ENCODE measurements at places on chromosomes 12 and 14. TPM values are rescaled to one million over a fixed set of nuclear protein-coding genes. Genes with fewer than 3 reads are reported as not detected.

- H3K36me3 ChIP-seq, result no peaks in the 10 kb centered on the region
- peaks cover 5% of the 10 kb centered on the region for H3K4me1 ChIP-seq
- no peak for DNase-seq
- no peak overlapping the region for H3K27ac ChIP-seq
These were observed 119.7 kb upstream of the HIF1A start for GRCh38 chr14:61575551-61576150.

DNA sequence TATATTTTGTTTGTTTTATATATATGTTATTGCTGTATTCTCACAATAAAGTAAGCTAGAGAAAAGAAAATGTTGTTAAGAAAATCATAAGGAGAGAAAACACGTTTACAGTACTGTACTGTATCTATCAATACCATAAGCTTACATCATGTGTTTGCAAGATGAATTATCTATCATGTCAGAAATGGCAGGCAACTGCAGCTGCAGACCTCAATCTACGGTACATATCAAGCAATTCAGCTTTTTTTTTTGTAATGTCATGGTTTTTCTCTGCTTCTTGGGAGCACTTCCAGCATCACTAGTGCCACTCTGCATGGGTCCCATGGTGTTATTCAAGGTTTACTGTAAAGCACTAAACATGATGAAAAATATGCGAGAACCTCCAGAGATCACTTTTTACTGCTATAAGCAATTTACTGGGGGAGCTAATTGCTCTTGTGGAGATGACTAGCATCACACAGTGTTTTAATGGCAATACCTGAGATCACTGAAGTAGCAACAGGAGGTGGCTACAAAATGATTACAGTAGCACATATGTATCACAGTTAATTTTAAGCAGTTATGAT, 9.0 kb upstream of the KRT2 start:
- DNase-seq, result no peak
- no peaks in the 10 kb centered on the region for H3K36me3 ChIP-seq
- H3K4me3 ChIP-seq, result no peak overlapping the region
- no peaks in the 10 kb centered on the region for H3K27me3 ChIP-seq
- no peak overlapping the region for H3K27ac ChIP-seq

GRCh38 chr12:111840807-111841206, 1.2 kb upstream of the MAPKAPK5 start:
- H3K36me3 ChIP-seq, result peaks cover 12% of the 10 kb centered on the region
- peaks cover 50% of the 10 kb centered on the region for H3K4me1 ChIP-seq
- H3K27me3 ChIP-seq, result no peaks in the 10 kb centered on the region
- H3K27ac ChIP-seq, result peak overlapping the region; percentile 99

GRCh38 chr14:75738192-75738591, 77.1 kb downstream of the TTLL5 start:
- H3K36me3 ChIP-seq, result peaks cover 30% of the 10 kb centered on the region
- no peaks in the 10 kb centered on the region for H3K27me3 ChIP-seq
- no peak overlapping the region for H3K4me3 ChIP-seq
- no peak overlapping the region for H3K27ac ChIP-seq
- no peak for DNase-seq

SINHCAF gene
- 45.2 TPM for total RNA-seq

DNA sequence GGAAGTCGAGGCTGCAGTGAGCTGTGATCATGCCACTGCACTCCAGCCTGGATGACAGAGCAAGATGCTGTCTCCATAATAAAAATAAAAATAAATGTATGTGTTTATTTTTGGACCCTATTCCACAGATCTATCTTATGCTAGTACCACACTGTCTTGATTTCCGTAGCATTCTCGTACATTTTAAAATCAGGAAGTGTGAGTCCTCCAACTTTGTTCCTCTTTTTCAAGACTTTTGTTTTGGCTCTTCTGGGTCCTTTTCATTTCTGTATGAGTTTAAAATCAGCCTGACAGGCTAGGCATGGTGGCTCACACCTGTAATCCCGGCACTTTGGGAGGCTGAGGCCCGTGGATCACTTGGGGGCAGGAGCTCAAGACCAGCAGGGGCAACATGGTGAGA, 25.8 kb downstream of the DAO start:
- H3K27me3 ChIP-seq, result peaks cover 8% of the 10 kb centered on the region
- DNase-seq, result no peak
- no peaks in the 10 kb centered on the region for H3K36me3 ChIP-seq
- no peak overlapping the region for H3K4me3 ChIP-seq

DNA sequence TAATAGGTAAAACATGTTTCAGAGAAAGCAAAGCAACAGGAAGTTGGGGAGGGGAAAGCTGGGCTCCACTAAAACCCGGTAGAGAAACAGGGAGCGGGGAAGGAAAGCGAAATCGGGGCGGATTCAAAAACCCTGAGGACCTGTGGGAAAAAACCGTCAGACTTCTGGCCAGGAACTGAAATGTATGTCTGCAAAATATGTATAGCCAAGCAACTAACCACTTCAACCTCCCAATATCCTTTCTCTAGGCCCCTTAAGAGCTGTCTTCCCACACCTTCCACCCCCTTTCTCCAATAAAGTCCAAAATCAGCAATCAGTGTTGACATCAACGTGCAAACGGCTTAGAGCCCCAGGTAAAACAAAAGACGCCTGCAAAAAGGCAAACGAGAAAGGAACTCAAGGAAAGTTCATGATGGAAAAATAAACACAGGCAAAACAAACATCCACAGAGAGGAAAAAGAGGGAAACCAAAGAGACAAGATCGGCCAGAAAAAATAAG, 32.8 kb downstream of the SIX1 start:
- H3K27ac ChIP-seq, result no peak overlapping the region
- no peaks in the 10 kb centered on the region for H3K4me1 ChIP-seq
- no peak for DNase-seq

GRCh38 chr14:32986791-32987540, 48.3 kb downstream of the NPAS3 start:
- no peaks in the 10 kb centered on the region for H3K4me1 ChIP-seq
- H3K36me3 ChIP-seq, result no peaks in the 10 kb centered on the region
- no peaks in the 10 kb centered on the region for H3K27me3 ChIP-seq
- H3K4me3 ChIP-seq, result no peak overlapping the region
- H3K27ac ChIP-seq, result no peak overlapping the region
- DNase-seq, result no peak

DNA sequence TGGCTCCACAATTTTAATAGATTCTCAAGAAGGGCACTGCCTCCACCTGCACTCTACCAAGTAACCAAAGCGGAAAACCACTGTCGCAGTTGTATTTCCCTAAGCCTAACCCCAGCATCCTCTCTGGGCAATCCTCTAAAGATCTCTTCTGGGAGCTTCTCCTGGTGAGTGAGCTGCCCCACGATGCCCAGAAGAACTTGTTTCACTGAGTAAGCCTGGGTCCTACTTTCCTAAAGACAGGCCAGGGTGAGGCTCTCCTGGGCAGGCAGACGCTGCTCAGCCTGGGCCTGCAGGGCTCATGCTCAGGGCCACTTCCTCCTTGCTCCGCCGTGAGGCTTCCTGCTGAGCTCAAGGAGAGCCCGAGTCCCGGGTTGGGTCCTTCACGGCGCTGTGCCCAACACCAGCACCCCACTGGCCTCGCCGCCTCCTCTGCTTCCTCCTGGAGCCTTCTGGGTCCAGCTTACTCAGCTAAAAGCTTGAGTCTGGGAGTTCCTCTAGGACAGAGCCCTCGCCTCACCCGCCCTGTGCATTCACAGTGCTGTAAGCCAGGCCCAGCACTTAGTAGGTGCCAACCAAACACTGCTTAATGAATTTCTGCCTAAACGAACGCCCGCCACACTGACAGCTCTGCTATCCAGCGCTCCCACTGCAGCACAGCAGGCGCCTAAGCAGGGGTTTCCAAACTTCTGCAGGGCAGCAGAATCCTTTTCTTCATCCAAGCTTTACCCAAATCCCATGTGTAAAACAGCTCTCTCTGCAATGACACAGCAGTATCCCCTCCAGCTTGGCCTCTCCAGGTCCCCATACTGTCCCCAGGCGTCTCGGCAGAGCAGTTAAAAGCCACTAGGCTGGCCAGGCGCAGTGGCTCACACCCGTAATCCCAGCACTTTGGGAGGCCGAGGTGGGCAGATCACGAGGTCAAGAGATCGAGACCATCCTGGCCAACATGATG, 5.7 kb downstream of the RAB35 start:
- H3K4me1 ChIP-seq, result peaks cover 49% of the 10 kb centered on the region
- no peaks in the 10 kb centered on the region for H3K27me3 ChIP-seq
- DNase-seq, result peak; percentile 88
- peak overlapping the region; percentile 62 for H3K27ac ChIP-seq

DNAAF2 gene
- 6.8 TPM for total RNA-seq

- no peaks in the 10 kb centered on the region for H3K36me3 ChIP-seq
- no peaks in the 10 kb centered on the region for H3K27me3 ChIP-seq
These were observed 215.4 kb upstream of the DCN start for GRCh38 chr12:91397866-91398532.

GRCh38 chr12:2119266-2119665, 66.5 kb downstream of the CACNA1C start:
- H3K36me3 ChIP-seq, result no peaks in the 10 kb centered on the region
- peaks cover 22% of the 10 kb centered on the region for H3K4me1 ChIP-seq
- peak overlapping the region; percentile 18 for H3K27ac ChIP-seq
- no peak for DNase-seq
- H3K4me3 ChIP-seq, result no peak overlapping the region

DNA sequence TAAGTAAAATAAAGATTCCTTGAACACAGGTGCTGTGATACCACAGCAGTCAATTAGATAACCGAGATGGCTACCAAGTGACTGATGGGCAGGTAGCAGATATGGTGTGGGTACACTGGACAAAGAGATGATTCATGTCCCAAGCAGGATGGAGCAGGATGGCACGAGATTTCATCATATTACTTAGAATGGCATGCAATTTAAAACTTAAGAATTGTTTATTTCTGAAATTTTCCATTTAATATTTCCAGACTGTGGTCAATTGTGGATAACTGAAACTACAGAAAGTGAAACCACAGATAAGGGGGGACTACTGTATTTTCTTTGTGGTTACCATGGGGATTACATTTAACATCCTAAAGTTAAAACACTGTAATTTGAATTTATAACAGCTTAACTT, 7.5 kb upstream of the ZFP36L1 start:
- DNase-seq, result no peak
- H3K4me1 ChIP-seq, result peaks cover 19% of the 10 kb centered on the region
- H3K4me3 ChIP-seq, result no peak overlapping the region
- no peaks in the 10 kb centered on the region for H3K36me3 ChIP-seq
- H3K27me3 ChIP-seq, result no peaks in the 10 kb centered on the region

DNA sequence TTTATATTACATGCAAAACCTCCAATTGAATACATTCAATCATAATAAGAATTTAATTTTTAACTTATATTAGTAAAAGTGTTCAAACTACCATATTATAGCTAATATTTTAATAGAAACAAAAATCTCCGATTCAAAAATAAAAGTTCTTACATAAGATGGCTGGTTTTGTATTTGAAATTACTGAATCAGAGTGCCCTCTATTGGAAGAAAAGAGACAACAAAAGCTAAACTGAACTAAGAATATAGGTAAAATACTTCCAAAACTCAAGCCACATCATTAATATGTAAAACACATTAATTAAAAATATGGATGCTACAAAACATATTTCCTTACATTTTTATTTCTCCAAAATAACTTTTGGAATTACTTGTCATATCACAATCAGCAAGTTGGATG, 120.3 kb downstream of the GARIN6 start:
- H3K36me3 ChIP-seq, result no peaks in the 10 kb centered on the region
- no peak overlapping the region for H3K4me3 ChIP-seq
- H3K27me3 ChIP-seq, result no peaks in the 10 kb centered on the region
- no peak for DNase-seq

GRCh38 chr14:100199240-100199860, 39.6 kb upstream of the YY1 start:
- no peak for DNase-seq
- no peak overlapping the region for H3K4me3 ChIP-seq
- H3K4me1 ChIP-seq, result no peaks in the 10 kb centered on the region
- H3K27me3 ChIP-seq, result no peaks in the 10 kb centered on the region

GRCh38 chr12:38411426-38411825, 94.9 kb downstream of the ALG10B start:
- H3K36me3 ChIP-seq, result no peaks in the 10 kb centered on the region
- no peak overlapping the region for H3K27ac ChIP-seq
- no peaks in the 10 kb centered on the region for H3K27me3 ChIP-seq

DNA sequence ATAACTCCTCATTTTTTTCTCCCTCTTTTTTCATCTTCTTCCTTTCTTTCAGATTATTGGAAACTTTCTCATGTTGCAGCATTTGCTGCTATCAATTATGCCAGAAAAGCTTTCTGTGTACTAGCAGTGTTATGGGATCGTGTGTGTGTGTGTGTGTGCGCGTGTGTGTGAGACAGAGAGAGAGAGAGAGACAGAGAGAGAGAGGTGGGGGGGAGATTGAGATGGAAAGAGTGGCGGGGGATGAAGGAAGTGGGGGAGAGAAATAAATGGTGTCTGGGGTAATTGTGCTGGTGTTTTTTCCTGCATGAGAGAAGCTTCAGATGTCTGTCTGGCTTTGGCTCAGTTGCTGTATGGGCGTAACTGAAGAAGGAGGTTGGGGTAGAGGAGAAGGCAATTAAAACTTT, 268.9 kb downstream of the RAD51B start:
- no peaks in the 10 kb centered on the region for H3K27me3 ChIP-seq
- no peaks in the 10 kb centered on the region for H3K4me1 ChIP-seq
- H3K4me3 ChIP-seq, result no peak overlapping the region

- H3K27ac ChIP-seq, result no peak overlapping the region
- DNase-seq, result no peak
- H3K4me1 ChIP-seq, result no peaks in the 10 kb centered on the region
- no peak overlapping the region for H3K4me3 ChIP-seq
- H3K36me3 ChIP-seq, result no peaks in the 10 kb centered on the region
These were observed 382.7 kb downstream of the RGS6 start for GRCh38 chr14:72314808-72315435.

All from lower lobe of right lung (tissue), 2 donors.